ENCODE measurements at places on chromosomes 16 and 17.

GRCh38 chr16:21620592-21620991, 21.2 kb downstream of the METTL9 start:
- no peak for DNase-seq

GRCh38 chr17:65121916-65122806, 15.0 kb upstream of the RGS9 start:
- DNase-seq, result no peak

DNA sequence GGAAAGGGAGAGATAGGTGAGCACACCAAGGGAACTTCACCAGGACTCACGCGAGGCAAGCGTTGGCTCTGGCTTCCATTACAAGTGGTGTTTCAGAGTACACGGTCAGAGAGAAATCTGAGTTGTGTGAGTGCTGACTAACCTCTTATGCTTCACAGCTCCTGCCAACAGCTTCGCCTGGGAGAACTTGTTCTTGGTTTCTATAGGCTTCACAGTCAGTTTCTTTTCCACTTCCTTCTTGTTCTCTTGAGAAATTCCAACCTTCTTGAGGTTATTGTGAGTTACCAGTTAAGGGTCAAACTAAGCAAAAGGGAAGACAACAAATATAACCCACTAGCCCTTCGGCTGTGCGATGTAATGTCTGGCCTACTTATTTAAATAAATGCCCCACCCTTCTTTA, 18.9 kb downstream of the PSME3IP1 start:
- DNase-seq, result peak; percentile 32

DNA sequence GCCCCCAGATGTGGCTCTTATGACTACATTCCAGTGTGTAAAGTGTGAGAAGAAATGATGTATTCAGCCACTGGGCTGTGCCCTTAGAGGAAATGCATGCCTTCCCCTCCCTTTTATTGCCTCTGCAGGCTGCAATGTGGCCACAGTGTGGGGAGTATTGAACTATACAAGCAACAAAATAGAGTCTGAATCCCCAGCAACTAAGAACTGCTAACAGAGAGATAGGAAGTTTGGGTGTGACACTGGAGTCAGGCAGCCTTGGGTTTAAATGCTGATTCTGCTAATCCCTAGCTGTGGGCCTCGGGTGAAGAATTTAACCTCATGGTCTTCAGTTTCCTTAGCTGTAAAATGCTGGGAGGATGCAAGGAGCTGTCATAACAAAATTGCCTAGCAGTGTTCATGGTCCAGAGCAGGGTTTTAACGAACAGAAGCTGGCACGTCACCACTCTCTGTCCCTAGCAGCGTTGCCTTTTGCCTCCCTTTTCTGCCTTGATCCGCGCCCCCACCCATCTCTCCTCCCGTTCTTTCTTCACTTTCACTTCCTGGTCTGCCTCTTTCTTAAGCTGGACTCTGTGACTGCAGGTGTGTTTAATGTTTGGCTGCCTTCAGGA, 50.3 kb downstream of the KPNA2 start:
- no peak for DNase-seq

GRCh38 chr17:65066901-65067300, 10.4 kb upstream of the GNA13 start:
- DNase-seq, result no peak

- DNase-seq, result no peak
Observed at GRCh38 chr16:85823328-85823920, 23.9 kb downstream of the COX4I1 start.
